Upper lobe of left lung (tissue), 6 donors: ENCODE measurements at places on chromosomes 3 and 15. TPM values are rescaled to one million over a fixed set of nuclear protein-coding genes. Genes with fewer than 3 reads are reported as not detected.

- H3K27ac ChIP-seq = no peak overlapping the region
- peak overlapping the region; percentile 87 for H3K4me3 ChIP-seq
- H3K27me3 ChIP-seq = no peaks in the 10 kb centered on the region
- no peak for DNase-seq
- peaks cover 26% of the 10 kb centered on the region for H3K4me1 ChIP-seq
Observed at GRCh38 chr3:179324270-179324754, 1.5 kb downstream of the ZNF639 start.

- peaks cover 6% of the 10 kb centered on the region for H3K27me3 ChIP-seq
- no peaks in the 10 kb centered on the region for H3K36me3 ChIP-seq
- peak overlapping the region; percentile 99 for H3K27ac ChIP-seq
Observed at GRCh38 chr3:191331388-191331787, 1.1 kb upstream of the UTS2B start.

The HCLS1 gene
- 101 TPM for total RNA-seq

GRCh38 chr3:10516544-10517452, 11.4 kb upstream of the ATP2B2 start:
- H3K27ac ChIP-seq = no peak overlapping the region
- no peak for DNase-seq
- no peaks in the 10 kb centered on the region for H3K27me3 ChIP-seq
- no peaks in the 10 kb centered on the region for H3K4me1 ChIP-seq

DNA sequence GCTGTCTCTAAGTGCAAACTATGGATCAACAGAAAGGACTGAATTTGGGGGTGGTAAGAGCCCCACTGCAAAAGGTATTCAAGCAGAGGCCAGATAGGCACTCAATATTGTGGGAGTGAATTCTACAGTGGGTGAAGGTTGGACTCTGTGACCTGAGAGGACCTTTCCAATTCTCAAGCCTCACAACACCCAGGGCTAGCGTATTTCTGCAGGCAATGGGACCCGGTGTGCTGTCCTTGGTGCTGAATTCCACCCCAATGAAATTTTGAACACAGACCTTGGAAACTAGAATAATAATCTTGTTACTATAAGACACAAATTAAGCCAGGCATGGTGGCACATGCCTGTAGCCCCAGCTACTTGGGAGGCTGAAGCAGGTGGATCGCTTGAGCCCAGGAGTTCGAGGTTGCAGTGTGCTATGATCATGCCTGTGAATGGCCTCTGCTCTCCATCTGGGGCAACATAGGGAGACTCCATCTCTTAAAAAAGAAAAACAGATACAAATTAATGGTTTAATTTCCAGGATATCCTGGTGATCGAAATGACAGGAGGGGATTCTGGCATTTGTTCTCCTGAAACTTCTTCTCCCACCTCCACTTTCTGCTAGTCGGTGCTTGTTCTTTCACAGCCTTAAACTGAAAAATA, 135.4 kb downstream of the RAB11A start:
- H3K4me1 ChIP-seq = no peaks in the 10 kb centered on the region
- no peak overlapping the region for H3K4me3 ChIP-seq
- no peaks in the 10 kb centered on the region for H3K36me3 ChIP-seq
- no peak for DNase-seq
- H3K27ac ChIP-seq = no peak overlapping the region

DNA sequence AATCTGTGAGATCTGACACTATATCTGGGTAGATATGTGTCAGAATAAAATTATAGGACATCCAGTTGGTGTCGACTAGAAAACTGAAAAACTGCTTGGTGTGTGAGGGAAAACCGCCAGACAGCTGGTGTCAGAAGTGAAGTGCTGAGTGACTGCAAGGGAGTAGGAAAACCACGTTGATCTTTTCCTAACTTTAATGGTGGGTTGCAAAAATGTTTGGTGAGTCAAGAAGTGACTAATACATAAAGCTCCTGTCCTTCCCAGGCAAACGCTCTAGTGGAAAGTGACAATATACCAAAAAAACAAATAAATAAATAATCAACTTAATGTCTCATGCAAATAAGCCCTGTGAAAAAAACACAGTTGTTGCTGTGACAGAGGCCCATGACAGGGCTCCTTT, 7.3 kb upstream of the CD96 start:
- H3K27me3 ChIP-seq = no peaks in the 10 kb centered on the region
- DNase-seq = no peak
- H3K27ac ChIP-seq = no peak overlapping the region
- no peaks in the 10 kb centered on the region for H3K36me3 ChIP-seq
- H3K4me1 ChIP-seq = peaks cover 7% of the 10 kb centered on the region

The GOLGA6D gene
- 0.07 TPM for total RNA-seq

The MYO1E gene
- 39.7 TPM for total RNA-seq

- no peak overlapping the region for H3K4me3 ChIP-seq
- no peak overlapping the region for H3K27ac ChIP-seq
- no peak for DNase-seq
- no peaks in the 10 kb centered on the region for H3K27me3 ChIP-seq
- H3K36me3 ChIP-seq = peaks cover 11% of the 10 kb centered on the region
Observed at GRCh38 chr3:197833930-197834715, 43.1 kb downstream of the LRCH3 start.

The TFG gene
- 87.4 TPM for total RNA-seq

DNA sequence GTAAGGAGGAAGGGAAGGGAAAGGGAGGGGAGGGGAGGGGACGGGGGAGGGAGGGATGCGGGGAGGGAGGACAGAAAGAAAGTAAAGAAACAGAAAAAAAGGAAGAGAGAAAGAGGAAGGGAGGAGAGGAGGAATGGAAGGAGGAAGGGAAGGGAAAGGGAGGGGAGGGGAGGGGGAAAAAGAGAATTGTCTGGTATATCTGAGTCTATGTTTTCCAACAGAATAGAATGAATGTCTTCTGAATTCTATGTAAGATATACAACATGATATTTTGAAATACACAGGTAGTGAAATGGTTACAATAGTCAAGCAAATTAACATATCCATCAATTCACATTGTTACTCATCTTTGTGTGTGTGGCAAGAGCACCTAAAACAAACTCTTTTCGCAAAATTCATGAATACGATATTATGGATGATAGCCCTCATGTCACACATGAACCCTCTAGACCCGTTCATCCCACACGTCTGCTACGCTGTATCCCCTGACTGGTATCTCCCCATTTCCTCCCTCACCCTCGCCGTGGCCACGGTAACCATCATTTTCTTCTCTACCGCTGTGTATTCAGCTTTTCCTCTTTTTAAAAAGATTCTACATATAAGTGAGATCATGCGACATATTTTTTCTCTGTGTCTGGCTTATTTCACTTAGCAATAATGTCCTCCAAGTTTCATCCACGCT, 168.9 kb downstream of the XXYLT1 start:
- no peaks in the 10 kb centered on the region for H3K27me3 ChIP-seq
- no peak overlapping the region for H3K4me3 ChIP-seq
- H3K36me3 ChIP-seq = no peaks in the 10 kb centered on the region
- H3K27ac ChIP-seq = peak overlapping the region; percentile 72
